ENCODE measurements at places on chromosomes 6 and 20.
A peak's percentile ranks its signal among the peaks of the same experiment; 100 is the strongest.

- DNase-seq = peak; percentile 66
Observed at GRCh38 chr6:10478187-10479040, 42.7 kb upstream of the GCNT2 start.

DNA sequence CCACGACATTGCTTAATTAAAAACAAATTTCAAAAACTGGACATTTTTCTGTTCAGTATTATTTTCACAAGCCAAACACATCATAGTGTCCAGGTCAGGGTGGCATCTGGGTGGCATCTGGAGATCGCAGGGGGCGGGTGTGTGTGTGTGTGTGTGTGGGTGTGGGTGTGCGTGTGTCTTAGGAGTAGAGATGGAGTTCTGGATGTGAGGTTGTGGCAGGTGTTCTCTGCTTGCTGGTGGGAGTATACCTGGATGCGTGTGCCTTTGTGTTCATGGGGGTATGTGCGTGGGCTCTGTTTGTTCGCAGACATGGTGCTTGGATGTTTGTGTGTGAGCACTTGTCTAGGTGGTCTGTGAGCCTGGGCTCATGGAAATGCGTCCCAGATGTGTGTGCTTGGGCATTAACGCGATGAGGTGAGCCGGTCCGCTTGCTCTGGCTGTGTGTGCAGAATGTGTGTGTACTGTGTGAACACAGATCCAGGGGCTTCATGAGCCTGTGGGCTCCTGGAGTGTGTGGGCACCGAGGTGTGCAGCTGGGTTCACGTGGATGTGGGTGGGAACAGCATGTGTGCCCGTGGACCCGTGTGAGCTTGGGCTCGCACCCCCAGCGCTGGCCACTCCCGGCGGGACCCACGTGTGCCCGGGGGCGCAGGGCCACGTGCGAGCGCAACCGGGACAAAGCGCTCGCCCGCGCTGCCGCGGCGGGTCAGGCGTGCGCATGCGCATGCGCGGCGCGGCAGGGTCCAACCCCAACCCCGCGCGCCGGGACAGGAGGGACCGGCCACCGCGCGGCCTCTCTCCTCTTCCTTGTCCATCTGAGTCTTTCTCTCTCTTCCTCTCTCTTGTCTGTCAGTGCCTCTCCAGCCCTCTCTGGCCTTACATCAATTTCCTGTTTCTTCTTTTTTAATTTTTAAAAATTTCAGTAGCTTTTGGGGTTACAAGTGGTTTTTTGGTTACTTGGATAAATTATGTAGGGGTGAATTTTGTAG, 60.4 kb downstream of the SRC start:
- no peak for DNase-seq

GRCh38 chr6:70398783-70399728, 14.3 kb upstream of the FAM135A start:
- DNase-seq = peak; percentile 34

GRCh38 chr20:37411408-37412219, 65.7 kb downstream of the SRC start:
- DNase-seq = no peak

- no peak for DNase-seq
Observed at GRCh38 chr20:63254232-63254605, at the start of gene NKAIN4. TSS of gene NKAIN4 (minus strand) at chr20:63254463. CDS start at chr20:63254450, 13 bp downstream.
